ENCODE measurements at places on chromosomes 7 and 10. TPM values are rescaled to one million over a fixed set of nuclear protein-coding genes. Genes with fewer than 3 reads are reported as not detected.

Gene ST8SIA6
- not detected for total RNA-seq

Gene PLAU
- total RNA-seq, result 0.90 TPM

Gene ANKRD7
- total RNA-seq, result not detected

Gene RSPH10B2
- total RNA-seq, result 0.11 TPM

Gene TAS2R5
- total RNA-seq, result not detected

Measured in A375 (cell line).